ENCODE measurements at places on chromosomes 11 and 22. TPM values are rescaled to one million over a fixed set of nuclear protein-coding genes. Genes with fewer than 3 reads are reported as not detected.

Gene APLNR
- not detected for total RNA-seq

Gene OR5AL1
- not detected for total RNA-seq

Gene TMEM223
- 8.5 TPM for total RNA-seq

Gene C22orf31
- not detected for total RNA-seq

Gene PTGDR2
- 0.52 TPM for total RNA-seq
